ENCODE measurements at places on chromosomes 16 and 17. TPM values are rescaled to one million over a fixed set of nuclear protein-coding genes. Genes with fewer than 3 reads are reported as not detected.

DNA sequence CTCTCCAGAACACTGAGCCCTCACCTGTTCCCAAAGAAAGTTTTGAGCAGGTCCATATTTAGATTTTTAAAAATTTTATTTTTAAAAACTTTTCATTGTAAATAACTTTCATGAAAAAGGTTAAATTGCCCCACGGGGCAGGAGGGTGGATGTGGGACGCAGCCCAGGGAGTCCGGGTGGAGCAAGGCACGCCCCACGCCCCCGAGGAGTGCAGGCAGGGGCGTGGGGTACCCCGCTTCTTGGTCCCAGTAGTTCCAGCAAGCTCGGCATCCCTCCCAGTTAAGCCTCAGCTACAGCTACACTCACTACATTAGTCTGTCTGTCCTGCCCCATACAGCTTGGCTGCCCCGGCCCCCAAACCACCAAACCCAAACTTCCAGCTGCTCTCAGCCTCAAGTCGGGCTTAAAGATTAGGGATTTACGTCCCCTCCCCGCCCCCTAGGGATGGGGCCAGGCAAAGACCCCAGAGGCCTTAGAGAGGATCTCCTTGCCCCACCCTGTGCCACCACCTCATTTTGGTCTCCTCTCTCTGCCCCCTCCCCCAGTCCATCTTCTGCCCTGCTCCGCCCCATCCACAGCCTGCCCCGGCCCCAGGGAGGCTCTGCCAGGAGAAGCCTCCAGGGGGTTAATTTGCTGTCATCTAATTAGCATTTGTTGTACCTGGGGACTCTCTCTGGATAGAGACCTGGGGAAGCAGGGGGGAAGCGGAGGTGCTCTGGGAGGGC, 4.6 kb downstream of the FOXJ1 start:
- DNase-seq: no peak

- DNase-seq: no peak
Measured at GRCh38 chr16:69106491-69107315, 1.2 kb downstream of the HAS3 start.

DNA sequence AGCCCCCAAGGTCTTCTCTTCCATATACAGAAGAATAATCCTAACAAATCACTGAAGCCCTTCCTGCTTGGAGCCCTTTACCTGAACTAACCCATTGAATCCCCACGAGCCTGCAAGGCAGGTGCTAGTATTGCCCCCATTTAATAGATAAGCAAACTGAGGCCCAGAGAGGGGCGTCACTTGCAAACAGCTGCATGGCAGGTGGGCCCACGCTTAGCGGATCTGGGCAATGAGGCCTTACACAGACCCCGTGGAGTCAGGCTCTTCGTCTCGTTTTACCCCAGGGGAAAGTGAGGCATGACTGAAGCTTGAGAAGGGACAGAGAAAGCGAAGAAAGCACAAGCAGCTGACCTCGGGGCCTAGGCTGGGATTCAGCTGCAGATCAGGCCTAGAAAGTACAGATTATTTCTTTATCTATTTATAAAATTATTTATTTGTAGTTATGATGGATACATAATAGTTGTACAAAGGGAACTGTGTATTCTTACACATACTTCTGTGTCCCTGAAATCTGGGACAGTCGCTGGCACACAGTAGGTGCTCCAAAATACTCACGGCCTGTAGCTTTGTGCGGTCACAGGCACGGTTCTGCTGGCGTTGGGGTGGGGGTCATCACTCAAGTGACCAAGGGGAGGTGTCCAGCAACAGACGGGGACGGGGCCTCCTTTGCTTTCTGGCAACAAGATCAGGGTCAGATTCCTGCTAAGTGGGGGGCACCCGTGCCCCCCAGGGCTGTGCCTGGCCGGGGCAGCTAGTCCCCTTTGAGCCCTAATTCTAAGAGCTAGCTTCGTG, 223.2 kb upstream of the GSE1 start:
- no peak for DNase-seq

GRCh38 chr17:46063241-46063640, 64.2 kb downstream of the STH start:
- DNase-seq: no peak

The CACNG1 gene
- not detected for total RNA-seq

The KRTAP17-1 gene
- total RNA-seq: not detected

Measured in cerebellum (tissue), 4 donors.